GM18507 (cell line): ENCODE measurements at places on chromosomes 6 and 20.
A peak's percentile ranks its signal among the peaks of the same experiment; 100 is the strongest.

GRCh38 chr6:136544326-136544725 lies 5.9 kb downstream of the MAP7 start:
- no peak for DNase-seq

DNA sequence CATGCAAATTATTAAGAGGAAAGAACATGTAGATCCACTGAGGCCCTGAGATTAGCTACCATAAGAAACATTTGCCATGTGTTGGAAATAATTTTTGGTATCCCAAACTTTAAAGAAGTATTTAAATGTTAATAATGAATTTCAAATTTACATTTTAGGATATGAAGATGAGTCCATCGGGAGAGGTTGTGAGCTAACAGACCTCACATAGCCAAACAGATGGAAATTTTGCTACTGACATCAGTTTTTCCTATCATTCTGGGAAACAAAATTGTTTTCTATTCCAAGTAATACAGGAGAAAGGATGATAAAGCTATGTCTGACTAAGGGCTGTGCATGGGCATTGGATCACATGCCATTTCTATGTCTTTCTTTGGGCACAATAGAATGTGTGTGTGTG lies 809.6 kb downstream of the TENT5A start:
- no peak for DNase-seq

- DNase-seq = no peak
Observed at GRCh38 chr6:126312013-126312665, 27.8 kb upstream of the CENPW start.

DNA sequence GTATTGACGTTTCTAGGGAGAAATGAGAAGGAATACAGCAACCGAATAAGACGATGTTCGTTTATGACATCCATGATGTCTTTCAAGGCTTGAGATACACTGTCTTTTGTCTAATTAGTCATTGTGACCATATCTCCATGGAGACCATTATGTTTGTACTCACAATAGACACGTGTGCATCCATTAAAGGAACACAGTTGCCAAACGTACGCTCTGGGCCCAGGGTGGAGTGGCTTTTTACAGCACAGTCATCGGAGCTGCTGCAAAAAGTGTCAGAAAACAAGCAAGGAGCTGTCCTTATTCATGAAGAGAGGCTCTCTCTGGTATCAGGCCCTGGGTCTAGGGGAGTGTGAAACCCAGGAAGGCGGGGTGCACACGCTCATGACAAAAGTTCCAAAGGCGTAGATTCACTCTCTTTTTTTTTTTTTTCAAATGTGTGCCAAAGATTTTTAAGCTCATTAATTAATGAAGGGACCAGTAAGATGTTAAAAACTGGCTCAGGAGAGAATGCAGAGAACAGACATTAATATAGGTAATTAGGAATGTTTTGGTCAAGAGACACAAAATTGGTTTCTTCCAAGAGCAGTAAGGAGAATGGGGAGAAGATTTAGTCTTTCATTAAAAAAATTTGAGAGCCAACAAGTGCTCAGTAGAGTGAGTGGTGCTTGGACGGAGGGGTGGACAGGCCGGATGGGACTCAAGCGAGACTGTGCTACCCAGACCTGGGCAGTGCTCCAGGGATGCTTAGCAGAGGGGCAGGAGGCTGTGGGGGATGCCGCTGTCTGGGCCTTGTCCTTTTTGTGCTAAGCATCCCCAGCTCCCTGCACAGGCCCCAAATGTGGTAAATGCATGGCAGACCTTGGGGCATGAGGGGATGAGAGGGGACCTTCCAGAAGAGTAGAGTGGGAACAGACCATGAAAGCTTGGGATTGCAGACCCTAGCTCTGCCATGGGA lies 34.9 kb upstream of the GTSF1L start:
- no peak for DNase-seq

GRCh38 chr6:14447240-14447639 lies 329.7 kb downstream of the CD83 start:
- DNase-seq = no peak

GRCh38 chr20:15919118-15919517 lies 654.1 kb downstream of the KIF16B start:
- no peak for DNase-seq

GRCh38 chr6:170253226-170253909 lies 37.5 kb downstream of the DLL1 start:
- DNase-seq = no peak

GRCh38 chr6:14639983-14640599 lies 522.5 kb downstream of the CD83 start:
- DNase-seq = no peak

GRCh38 chr20:45467861-45468260 lies 1.7 kb upstream of the WFDC2 start:
- no peak for DNase-seq

GRCh38 chr6:89977808-89978748 lies 83.8 kb downstream of the GJA10 start:
- DNase-seq = no peak

GRCh38 chr6:168239044-168239773 lies 80.4 kb downstream of the DACT2 start:
- DNase-seq = no peak

DNA sequence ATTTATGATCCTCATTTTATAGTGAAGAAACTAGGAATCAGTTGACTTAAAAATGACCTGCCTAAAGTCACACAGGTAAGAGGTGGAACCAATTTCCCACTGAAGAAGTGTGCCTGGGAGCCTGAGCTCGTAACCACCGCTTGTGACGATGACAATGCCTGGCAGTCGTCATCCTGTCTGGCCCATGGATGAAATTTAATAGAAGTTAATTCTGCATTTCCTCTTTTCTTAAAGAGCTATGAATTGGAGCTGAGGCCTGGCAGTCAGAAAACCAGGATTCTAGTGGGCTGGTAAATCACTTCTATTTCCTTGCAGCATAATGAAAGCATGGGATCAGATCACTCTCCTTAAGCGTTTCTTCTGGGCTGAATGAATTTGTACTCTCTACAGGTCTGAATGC lies 200.0 kb upstream of the SGK1 start:
- DNase-seq = no peak

DNA sequence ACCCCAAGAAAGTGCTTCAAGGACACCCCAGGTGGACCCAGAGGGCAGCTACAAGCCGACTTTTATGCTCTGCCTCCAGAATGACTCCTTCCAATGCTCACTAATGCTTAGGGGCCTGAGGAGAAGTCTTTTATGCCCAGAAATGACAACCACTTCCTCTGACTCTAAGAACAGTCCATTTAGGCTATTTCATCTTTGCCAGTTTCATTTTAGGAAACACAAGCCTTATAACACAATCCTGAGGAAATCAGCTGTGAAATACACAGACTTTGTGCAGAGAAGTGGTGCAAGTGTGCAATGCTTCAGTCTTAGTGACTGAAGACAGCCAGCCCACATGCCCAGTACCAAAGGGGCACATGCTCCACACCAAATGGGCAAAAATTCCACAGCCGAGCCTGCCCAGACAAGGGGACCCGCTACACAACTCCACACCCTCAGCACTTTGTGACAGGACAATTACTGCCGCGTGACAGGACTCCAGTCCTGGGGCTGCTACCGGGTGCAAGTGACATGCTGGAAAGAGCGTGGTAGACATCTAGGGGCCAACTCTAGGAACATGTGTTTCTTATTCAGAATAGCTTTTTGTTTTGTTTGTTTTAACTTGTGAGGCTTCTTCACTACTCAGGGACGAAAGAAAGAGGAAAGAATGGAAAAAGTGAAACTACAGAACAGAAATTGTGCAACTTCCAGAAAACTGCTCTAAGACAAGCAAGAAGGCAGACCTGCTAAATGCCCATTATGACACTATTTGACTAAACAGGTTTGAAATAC lies 28.2 kb upstream of the PLAGL1 start:
- no peak for DNase-seq

DNA sequence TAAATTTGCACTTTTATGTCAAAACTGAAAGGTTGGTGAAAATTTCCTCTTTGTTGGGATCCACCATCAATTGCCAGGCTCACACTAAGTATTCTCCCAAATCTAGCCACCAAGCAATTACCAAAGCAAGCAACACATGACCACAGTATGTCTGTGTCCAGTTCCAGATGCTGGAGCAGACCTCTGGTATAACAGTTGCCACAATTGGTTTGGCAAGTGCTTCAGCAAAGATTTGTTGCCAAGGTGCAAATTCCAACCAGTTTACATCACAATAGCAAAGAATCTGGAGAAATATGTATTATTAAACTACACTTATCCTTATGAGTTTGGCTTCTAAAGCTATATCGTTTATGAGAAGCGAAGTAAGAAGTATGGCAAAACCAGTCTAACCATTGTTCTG lies 6.4 kb downstream of the GTF2H5 start:
- DNase-seq = no peak

- no peak for DNase-seq
Observed at GRCh38 chr6:66993272-66993671, 1286.2 kb upstream of the EYS start.

DNA sequence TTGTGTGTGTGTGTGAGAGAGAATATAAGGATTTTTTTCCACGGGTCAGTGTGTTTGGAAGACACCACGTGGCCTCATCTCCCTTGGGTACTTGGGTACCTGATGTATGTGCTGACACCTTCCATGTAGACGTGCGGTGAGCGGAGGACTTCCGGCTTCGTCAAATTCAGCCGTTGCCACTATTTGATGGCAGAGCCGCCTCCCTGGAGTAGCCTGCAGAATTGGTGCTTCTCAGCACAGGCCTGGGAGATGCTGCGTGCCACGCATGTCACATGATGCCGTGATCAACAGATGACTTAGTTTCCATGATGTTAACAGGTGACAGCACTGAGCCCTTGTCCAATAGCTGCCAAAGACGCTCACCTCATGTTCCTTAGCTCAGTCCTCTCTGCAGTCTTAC lies 69.4 kb downstream of the CDH4 start:
- no peak for DNase-seq

GRCh38 chr6:133297657-133298056 lies 56.5 kb downstream of the EYA4 start:
- no peak for DNase-seq

DNA sequence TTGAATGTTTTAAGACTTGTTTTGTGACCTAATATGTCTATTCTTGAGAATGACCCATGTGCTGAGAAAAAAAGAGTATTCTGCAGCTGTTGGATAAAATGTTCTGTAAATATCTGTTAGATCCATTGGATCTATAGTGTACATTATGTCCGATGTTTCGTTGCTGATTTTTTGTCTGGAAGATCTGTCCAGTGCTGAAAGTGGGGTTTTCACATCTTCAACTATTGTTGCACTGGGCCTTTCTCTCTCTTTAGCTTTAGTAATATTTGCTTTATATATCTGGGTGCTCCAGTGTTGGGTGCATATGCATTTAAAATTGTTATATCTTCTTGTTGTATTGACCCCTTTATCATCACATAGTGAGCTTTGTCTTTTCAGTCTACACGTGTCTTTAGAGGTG lies 5.7 kb upstream of the SIRPB2 start:
- no peak for DNase-seq

DNA sequence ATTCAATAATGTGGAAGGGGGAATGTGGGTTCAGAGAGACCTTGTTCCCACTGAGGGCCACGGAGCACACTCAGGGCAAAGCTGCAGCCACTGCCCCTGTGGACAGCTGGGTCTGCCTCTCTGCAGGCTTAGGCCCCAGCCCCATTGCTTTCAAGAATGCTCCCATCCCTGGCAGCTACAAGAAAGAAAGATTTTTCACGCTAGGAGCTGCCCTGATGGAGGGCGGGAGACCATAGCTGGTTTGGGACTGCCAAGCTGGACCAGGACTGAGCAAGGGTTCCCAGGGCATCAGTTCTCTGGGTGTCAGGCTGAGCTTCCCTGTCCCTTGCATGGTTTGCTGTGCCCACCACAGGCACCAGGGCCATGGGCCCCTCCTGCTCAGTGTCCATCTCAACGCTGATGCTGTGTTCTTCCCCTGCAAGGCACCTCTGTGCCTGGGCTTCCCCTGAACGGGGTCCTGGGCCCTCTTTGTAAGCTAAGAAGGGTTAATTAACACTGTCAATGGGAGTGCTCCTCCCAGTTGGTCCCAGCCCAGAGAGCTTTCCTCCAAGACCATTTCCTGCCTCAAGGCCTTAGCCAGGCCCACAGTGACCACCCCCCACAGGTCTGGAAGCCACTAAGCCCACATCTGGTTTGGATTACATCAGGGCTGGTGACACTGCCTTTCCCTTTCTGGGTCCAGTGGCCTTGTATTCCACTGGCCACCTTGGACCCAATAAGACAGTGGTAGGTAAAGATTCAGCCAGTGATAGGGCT lies 8.4 kb downstream of the FOXS1 start:
- no peak for DNase-seq

DNA sequence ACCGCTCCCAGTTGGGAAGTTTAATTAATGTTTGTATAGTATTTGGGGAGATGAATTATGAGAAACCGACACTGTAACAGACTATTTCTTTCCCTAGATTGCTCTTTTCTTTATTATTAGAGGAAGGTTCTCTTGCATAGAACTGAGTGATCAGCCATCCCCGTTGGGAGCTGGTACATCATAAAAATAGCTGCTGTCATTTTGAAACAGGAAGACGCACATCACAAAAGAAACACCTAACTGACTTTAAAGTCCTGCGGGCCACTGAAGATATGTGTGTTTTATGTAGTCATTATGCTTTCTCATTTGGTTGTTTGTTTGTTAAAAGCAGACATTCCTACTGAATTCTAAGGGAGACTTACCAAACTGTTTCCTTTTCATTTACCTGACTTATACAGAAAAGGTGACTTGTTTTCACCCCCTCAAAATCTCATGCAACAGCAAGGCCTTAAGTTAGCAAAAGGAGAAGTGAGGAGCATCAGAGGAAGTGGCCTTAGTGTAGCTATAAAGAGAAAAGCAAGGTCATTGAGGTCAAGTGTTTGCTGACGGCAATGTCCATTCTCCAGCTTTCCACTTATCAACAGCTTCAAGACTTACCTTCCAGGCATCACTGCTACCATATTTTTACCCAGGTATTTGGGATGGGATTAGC lies 91.0 kb downstream of the PKHD1 start:
- DNase-seq = peak; percentile 12

- no peak for DNase-seq
Observed at GRCh38 chr20:37789408-37789807, 95.6 kb downstream of the CTNNBL1 start.

DNA sequence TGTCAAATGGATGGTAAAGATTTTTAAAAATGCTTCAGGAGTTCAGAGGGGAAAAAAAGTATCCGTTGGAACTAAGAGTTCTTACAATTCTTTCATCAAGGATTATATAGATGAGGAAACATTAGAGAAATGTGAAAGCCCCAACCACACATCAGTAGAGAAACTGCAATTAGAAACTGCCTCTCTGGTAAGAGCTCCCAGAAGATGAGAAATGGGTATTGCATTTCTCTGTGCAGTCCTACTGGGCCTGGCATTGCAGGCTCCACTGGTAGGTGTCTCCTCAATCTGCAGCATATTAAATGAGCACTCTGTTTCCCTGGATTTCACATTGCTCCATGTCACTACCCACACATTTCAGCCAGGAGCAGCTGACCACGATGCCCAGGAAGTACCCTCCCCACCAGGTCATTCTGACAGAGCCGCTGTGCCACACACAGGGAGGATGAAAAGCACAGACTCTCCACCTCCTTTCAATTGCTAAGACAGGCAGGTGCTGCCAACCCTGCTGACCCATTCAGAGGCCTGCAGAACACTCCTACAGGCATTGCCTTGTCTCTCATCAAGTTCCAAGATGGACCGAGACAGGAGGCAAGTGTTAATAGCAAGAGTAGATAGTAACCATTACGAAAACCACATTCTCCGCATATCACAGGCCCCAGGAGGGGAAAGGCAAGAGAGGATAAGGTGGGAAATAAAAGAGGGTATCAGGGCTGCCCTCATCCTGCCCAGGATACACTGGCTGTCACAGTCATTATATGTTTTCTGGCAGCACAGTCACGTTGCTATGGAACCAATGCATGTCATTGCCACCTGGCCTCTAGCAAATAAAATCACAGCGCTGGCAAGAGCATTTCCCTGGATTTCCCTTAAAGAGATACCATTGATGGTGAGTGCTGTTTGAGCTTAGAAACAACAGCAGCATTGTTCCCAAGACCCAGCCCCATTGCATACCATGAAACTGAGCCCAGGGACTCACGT lies 241.7 kb downstream of the ATXN1 start:
- no peak for DNase-seq
